T-helper 17 cell (primary cell): ENCODE measurements at places on chromosomes 2 and 18.

- no peak for DNase-seq
These were observed 299.9 kb upstream of the SALL3 start for GRCh38 chr18:78679613-78680260.

- no peak for DNase-seq
These were observed 272.9 kb downstream of the PAX3 start for GRCh38 chr2:222025881-222026271.

GRCh38 chr18:48931680-48932461 lies 18.9 kb downstream of the SMAD7 start:
- DNase-seq: no peak

DNA sequence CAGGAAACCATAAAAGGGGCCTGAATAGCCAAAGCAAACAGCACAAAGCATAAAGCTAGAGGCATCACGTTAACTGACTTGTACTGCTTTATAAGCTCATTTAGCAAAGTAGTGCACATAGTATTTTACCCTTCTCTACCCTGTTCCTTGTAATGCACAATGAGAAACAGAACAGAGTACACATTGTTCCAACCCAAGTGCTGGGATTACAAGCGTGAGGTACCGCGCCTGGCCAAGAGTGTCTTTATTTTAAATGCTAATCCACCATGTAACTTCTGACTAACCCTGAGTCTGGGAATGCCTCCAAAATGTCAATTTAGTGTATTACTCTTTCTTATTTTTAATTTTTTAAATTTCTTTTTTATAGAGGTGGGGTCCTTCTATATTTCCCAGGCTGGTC lies 46.4 kb upstream of the STON1 start:
- DNase-seq: no peak

- no peak for DNase-seq
These were observed 94.6 kb downstream of the GLI2 start for GRCh38 chr2:120830096-120830830.

- no peak for DNase-seq
These were observed 53.7 kb upstream of the SLC4A10 start for GRCh38 chr2:161570424-161571050.

DNA sequence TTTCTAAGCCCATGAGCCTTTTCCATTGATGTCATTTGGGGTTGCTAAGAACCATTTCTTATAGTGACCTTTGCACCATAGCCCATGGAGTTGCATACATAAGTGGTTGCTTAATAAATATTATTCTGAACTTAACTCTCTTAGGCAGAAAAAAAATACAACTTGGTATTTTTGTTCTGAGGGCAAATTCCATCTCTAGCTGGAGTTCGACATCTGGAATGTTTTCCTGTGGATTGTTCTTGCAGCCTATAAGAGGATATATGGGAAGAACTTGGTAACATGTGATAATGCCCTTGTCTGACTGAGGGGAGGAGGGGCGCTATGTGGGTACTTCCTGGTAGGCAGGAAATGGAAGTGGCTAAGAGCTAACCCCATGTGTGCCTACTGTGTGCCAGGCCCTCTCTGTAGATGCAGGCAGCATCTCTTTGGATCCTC lies 20.7 kb downstream of the IGFBP2 start:
- DNase-seq: no peak

GRCh38 chr18:77448046-77448445 lies 198.4 kb downstream of the GALR1 start:
- no peak for DNase-seq

- no peak for DNase-seq
These were observed 72.5 kb downstream of the RMDN2 start for GRCh38 chr2:37997629-37998028.

GRCh38 chr2:98448441-98449145 lies 3.9 kb downstream of the INPP4A start:
- DNase-seq: no peak

DNA sequence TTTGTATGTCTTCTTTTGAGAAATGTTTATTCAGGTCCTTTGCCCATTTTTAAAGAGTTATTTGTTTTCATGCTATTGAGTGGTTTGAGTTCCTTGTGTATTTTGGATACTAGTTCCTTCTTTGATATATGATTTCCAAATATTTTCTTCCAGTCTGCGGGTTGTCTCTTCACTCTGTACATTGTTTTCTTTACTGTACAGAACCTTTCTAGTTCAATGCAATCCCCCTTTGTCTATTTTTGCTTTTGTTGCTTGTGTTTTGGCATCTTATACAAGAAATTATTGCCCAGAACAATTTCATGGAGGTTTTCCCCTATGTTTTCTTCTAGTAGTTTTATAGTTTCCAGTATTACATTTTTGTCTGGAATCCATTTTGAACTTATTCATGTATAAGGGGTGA lies 62.5 kb upstream of the ACVR1C start:
- no peak for DNase-seq

DNA sequence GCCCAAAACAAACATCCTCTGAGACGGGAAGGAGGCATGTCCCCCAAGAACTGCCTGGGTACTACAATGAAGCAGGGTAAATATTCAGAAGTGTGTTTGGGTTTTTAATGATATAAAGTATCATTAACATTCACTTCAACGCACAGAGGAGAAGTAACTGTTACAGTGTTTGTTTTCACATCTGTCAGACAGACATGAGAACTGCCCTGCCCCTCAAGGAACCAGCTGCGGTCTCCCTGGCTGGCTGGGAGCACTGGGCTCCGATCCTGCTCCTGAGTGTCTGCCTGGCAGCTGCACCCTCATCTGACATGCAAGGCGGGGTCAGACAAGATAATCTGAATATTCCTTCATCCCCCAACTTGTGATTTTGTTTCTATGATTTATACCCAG lies 75.6 kb downstream of the MBP start:
- no peak for DNase-seq

GRCh38 chr2:217162533-217162932 lies 302.7 kb upstream of the TNP1 start:
- no peak for DNase-seq

GRCh38 chr2:55590810-55591440 lies 26.5 kb downstream of the PPP4R3B start:
- no peak for DNase-seq

GRCh38 chr18:23166891-23167541 lies 31.7 kb downstream of the CABLES1 start:
- no peak for DNase-seq

GRCh38 chr18:2884706-2885285 lies 38.0 kb downstream of the EMILIN2 start:
- DNase-seq: no peak

DNA sequence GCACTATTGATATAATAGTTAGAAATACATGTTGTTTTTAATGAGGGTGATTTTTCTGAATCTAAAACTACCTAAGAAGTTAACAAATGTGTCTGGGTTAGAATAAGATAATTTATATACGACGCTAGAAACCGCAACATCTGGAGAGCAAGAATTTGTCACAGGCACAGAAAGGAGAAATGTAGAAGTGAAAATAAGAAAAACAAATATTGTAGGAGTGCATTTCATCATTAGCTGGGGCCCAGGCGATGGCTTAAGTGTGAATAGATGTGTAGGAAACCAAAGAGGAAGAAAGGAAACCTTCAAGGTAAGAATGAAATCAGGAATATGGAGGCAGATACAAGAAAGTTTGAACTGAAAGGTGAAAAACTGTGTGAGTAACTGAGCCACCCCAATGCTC lies 90.3 kb downstream of the LRP2 start:
- DNase-seq: no peak

GRCh38 chr18:59220784-59221765 lies 1.1 kb downstream of the GRP start:
- no peak for DNase-seq

GRCh38 chr2:188114014-188114413 lies 177.7 kb upstream of the GULP1 start:
- no peak for DNase-seq
